GF-D8 (cell line): ENCODE measurements at places on chromosomes 6 and 20.
A peak's percentile ranks its signal among the peaks of the same experiment; 100 is the strongest.

DNA sequence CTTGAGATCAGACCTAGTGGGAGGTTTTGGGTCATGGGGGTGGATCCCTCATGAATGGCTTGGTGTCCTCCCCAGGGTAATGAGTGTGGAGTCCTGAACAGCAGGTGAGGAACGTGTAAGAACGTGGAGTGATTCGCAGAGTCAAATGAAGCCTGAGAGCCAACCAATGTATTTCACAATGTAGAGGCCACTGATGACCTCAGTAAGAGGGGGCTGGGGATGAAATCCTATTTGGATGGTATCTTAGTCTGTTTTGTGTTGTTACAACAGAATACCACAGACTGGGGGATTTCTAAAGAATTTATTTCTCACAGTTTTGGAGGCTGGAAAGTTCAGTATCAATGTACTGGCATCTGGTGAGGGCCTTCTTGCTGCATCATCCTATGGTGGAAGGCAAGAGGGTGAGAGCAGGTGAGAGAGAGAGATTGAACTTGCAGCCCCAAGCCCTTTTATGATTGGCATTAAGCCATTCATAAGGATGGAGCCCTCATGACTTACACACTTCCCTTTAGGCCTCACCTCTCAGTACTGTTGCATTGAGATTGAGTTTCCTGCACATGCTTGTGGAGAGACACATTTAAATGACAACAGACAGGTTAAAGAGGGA is 47.3 kb upstream of the HIVEP1 start:
- DNase-seq: no peak

DNA sequence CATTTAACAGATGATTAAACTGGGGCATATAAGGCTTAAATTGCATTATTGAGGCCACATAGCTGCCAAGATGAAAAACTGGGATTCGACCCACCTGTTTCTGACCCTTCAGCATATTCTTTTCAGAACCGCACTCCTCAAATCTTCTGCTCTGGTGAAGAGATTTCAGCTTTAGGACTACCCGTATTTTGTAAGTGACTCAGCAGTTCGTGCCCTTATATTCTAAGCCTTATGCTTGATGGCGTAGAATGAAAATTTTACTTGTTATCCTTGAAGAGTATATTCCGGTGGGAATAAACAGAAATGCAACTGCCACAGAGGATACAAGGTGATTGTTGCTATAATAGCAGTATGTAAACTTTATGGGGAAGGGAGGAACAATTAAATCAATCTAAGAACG is 657.1 kb downstream of the DOK5 start:
- DNase-seq: no peak

GRCh38 chr6:25034431-25034921 is 98.7 kb upstream of the RIPOR2 start:
- no peak for DNase-seq

GRCh38 chr20:45935416-45936046 is 1.0 kb downstream of the PCIF1 start:
- DNase-seq: no peak

- no peak for DNase-seq
Measured at GRCh38 chr6:156953127-156953478, 175.9 kb downstream of the ARID1B start.

- DNase-seq: no peak
Measured at GRCh38 chr6:31713991-31714684, 1.0 kb upstream of the LY6G6D start.

GRCh38 chr6:135087403-135087802 is 32.8 kb upstream of the HBS1L start:
- DNase-seq: peak; percentile 11

- DNase-seq: no peak
Measured at GRCh38 chr6:142881761-142882160, 63.2 kb downstream of the HIVEP2 start.

DNA sequence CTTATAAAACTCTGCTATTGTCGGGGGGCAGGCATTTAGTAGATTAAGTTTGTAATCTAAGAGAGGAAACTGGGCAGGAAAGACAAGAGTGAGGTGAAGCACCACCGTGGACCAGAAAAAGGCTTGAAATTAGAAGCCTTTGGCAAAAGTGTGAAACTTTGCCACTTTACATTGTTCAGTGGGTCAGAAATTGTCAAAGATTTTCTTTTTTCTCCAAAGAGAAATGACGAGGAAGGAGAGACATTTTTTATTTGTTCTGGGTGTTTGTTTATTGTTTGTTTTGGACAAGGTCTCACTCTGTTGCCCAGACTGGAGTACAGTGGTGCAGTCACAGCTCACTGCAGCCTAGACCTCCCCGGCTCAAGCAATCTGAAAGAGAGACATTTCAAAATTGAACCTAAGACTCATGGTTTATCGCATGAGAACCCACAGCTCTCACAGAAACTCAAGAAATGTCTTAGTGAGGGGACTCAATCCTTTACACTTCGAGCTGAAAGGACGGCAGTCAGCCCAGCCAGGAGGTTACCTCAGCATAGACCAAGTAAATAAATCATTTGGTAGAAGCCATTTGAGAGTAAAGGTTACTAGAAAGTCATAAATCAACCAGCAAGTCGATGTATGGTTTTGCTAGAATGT is 262.8 kb upstream of the TAB2 start:
- no peak for DNase-seq

DNA sequence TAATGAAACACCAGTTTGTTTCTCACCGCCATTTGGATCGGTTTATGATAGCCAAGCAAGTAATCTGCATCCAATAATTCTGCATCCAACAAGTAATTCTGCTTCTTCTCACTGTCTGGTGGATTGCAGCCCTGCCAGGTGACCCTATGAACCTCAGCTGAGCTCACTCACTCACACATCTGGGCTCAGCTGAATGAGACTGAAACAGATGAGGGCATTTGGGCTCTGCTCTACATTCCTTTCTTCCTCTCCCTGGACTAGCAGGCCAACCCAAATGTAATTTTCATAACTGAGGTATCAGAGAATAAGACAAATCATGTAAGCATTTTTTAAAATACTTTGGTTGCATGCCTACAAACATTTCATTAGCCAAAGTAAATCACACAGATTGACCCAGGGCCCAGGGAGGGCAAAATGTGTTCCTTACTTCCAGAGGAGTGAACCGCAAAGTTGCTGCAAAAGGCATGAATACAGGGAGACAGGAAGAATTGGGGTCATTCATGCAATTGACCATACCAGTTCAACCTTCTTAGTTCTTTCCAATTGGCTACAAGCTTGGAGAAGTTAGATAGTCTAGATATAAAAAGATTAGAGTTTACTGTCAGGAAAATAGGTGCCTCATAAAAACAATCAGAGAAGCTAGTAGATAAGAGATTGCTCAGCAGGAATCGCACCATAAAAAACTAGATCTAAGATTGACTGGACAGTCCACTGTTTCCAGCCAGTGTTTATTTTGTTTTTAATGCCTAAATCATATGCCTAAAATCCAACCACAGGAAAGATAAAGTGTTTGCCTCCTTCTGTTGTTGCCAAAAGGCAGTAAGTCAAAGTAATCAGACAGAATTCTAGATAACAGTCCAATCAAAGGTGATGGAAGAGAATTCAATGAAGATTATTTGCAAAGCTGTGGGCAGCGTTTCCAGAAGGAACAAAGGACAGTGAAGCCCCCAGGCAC is 43.7 kb downstream of the CBLN4 start:
- DNase-seq: no peak

GRCh38 chr6:81838031-81838430 is 85.5 kb upstream of the TENT5A start:
- no peak for DNase-seq

- DNase-seq: no peak
Measured at GRCh38 chr6:22413681-22414311, 117.0 kb upstream of the PRL start.

DNA sequence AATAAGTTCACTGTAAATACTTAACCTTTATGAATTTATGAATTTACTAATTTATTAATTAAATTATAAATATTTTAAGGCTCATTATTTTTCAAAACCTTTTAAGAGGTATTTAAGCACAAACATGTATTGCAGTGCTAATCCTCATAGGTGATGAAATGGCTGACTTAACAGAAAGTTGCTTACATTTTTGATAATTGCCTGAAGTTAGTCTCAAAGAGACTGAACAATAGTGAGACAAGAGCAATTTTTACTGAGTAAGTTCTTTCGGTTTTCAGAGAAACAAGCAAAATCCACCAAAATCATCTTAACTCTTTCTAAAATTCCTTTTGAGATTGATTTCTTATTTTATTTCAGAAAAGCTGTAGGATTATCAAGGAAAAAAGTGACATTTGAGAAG is 137.3 kb upstream of the VGLL2 start:
- no peak for DNase-seq

GRCh38 chr20:48779435-48779834 is 48.4 kb downstream of the PREX1 start:
- no peak for DNase-seq

DNA sequence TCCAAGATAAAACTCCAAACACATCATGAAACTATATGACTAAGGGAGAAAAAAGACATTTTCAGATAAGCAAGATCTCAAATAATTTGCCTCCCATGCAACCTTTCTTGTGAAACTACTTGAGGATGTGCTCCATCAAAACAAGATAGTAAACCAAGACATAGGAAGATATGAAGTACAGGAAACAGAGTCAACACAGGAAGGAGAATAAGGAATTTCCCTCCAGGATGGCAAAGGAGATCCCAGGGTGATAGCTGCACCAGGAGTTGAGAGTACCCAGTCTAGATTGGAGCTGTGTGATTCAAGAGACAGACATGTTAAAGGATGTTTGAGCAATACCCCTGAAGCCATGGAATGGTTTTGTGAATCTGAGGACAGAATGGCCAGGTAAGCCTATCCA is 15.3 kb downstream of the IL17A start:
- DNase-seq: no peak

DNA sequence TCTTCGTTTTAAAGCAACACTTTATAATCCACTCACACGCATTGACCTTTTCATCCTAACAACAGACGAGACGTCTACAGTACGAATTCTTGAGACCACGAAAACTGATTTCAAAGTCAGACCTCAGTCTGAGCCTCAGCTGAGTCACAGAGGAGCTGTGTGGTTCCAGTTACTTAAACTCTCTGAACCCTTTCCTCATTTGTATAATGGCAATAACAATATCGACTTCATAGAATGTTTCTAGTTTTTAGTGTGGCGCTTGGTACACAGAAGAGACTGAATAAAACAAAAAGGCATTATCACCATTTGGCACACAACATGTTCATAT is 236.9 kb downstream of the ATXN1 start:
- DNase-seq: no peak

DNA sequence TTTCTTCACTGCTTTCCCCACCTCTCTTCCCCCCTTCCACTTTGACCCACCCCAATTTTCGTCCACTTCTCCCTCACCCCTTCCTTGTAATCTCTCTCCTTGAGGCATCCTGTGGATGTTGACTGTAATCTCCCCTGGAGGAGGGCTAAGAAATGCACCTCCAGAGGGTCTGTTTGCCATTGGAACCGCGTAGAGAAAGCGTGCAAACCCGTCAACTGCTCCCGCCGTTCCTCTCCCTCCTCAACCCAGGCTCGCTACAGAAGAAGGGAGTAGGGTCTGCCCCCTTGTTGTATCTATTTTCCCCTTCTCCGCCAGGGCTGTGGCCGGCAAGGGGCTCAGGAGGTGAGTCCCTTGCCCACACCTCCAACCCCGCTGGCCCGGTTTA is 502 bp upstream of the HTR1E start:
- DNase-seq: no peak

GRCh38 chr6:110530671-110531070 is 54.3 kb upstream of the SLC22A16 start:
- DNase-seq: no peak

DNA sequence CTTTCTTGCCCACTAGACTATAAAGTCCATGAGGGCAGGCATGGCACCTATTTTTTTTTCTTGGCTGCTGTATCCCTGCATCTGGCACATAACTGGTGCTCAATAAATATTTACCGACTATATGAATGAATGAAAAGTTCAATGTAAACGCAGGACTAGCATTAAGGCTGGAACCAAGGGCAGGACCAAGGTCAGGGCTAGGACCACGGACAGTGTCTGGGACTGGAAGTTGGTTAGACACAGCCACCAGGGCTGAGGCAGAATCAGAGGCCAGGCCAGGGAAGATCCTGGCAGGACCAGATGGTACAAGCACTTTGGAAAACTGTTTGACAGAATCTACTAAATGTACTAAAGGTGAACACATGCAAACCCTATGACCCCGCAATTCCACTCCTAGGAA is 3.7 kb downstream of the TNXB start:
- no peak for DNase-seq

DNA sequence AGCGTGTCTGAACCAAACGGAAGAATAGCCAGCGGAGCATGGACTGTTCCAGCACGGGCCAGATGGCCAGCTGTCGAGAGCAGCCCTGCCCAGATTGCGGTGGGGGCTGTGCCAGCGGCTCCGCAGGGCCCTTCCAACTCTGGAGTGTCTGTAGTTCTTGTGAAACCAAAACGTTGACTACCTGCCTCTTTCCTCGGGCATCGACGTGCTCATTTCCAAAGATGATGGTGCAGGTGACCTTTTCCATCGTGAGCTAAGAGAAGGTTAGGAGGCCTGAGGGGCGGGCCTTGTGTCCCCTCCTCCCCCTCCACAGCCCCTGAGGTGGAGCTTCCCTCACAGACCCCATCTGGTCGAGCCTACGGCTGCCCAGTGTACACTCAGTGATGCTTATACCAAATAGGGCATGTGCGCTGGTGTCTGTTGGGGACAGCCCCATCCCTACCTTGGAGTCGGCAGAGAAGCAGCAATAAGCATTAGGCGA is 12.9 kb upstream of the C20orf144 start:
- DNase-seq: no peak

GRCh38 chr6:111173946-111174345 is 86.6 kb downstream of the SLC16A10 start:
- DNase-seq: no peak

- DNase-seq: no peak
Measured at GRCh38 chr6:109314313-109314712, 68.0 kb downstream of the CD164 start.

GRCh38 chr6:37042150-37042549 is 36.7 kb downstream of the FGD2 start:
- DNase-seq: no peak

- DNase-seq: no peak
Measured at GRCh38 chr6:13947611-13948178, 22.9 kb downstream of the RNF182 start.

- no peak for DNase-seq
Measured at GRCh38 chr20:1323830-1324597, 4.9 kb downstream of the SDCBP2 start.
